Coronary artery (tissue), 2 donors: ENCODE measurements at places on chromosomes 2 and 18.

- DNase-seq, result no peak
Observed at GRCh38 chr2:178229927-178230326, 35.6 kb downstream of the OSBPL6 start.

DNA sequence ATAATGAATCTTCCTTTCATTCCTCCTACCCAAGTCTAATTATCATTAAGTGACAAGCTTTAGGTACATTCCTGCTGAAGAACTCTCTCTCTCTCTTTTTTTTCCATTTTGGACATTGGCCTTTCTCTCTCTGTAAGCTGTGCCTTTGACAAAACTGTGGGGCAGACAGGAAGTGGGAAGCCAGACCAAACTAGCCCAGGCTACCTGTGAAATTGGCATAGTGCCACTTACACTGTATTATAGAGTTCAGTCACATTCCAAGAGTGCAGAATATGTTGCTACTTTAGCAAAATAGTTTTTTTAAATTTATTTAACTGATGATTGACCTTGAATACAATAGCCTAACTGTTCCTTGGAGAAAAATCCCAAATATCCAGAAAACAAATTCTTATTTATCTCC, 381.5 kb upstream of the ETAA1 start:
- no peak for DNase-seq

DNA sequence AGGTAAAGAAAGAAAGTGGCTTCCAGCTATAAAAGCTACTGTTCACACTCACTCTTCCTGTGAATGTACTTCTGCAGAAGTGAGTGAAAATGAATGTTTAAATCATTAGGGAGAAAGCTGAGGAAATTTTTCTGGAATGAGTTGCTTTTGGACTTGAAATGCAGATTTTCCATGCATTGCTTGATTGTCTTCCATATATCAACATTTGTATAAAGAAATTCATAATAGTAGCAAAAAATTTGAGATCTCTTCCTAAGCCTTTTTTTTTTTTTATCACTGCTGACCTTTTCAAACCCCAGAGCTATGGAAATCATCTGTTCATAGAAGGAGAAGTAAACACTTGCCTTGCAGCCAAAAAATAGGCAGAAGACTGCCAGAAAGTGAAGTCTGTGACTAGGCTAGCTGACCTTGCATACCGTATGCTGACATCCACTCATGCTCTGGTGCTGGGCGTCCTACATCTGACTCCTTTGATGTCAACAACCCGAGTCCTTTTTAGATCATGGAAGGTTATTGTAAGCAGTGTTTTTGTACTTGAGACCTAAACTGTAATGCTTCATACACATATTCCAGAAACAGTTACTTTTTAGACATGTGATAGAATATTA, 154.5 kb upstream of the RASGRP3 start:
- DNase-seq, result no peak

DNA sequence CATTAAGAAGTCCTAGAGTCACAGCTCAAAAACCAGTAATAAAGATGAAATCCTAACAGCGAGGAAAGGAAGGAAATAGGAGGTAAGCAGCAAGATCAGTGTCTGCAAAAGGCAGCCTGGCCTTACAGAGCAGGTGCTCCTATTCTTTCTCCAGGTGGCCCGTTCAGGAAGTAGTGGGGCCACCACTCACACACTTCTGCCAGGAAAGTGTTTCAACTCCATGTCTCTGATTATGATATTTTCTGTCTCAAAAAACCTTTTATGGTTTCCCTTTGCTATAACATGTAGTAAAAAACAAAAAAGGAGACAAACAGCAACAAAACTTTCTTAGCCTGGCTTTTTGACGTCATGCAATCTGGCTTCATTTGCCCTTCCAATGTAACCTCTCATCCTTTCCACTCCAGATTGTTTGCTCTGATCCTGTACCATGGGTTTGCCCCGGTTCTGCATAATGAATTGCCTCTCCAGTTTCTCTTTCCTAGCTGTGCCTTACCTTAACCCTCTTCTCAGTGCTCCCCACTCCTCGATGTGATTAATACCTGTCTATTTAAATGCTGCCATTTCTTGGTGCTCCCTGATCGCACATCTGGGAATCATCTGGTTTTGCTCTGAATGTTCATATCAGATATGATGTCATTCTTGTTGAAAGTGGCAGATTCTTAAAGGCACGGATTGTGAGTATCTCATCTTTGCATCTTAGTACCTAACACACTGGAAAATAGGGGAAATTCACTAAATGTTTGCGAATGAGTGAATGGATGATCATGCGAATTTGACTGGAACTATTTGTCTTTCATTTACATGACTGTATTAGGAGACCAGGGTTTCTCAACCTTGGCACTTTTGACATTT, 50.6 kb upstream of the PTPRM start:
- DNase-seq, result no peak

GRCh38 chr18:59033359-59033758, 106.3 kb upstream of the SEC11C start:
- peak; percentile 11 for DNase-seq

DNA sequence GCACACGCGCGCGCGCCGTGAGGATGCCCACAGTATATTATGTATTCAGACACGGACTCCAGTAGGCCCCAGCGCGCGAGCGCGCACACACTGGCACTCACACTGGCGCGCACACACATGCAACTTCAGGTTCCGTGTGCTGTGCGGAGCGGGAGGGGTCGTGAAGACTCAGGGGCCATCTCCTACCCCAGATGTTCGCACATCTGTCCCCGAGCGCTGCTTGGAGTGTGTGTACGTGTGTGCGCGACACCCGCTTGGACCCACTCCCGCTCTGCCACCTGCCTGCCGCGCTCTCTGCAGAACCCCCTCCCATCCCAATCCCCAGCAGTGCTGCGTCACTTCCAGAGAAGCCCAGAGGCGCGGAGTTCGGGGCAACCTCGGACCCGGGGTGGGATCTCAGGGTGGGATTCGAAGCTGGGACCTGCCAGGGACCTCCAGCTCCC, 2.6 kb downstream of the NRP2 start:
- no peak for DNase-seq

DNA sequence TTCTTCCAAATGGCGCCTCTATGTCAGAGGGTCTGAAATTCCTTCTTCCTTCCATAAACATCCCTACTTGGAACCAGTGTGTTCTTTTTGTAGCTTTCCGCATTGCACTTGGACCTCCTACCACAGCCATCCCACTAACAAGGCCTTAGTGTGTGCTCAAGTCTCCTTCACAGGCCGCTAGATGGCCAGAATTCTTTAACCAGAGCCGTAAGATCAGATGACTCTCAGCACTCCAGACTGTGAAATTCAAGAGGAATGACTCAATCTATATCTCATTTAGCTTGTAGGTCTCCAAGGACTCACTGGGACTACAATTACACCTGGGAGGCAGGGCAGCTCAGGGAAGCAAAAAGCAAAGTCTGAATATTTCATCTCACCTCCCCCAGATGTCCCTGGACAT, 298.9 kb downstream of the EIPR1 start:
- no peak for DNase-seq

DNA sequence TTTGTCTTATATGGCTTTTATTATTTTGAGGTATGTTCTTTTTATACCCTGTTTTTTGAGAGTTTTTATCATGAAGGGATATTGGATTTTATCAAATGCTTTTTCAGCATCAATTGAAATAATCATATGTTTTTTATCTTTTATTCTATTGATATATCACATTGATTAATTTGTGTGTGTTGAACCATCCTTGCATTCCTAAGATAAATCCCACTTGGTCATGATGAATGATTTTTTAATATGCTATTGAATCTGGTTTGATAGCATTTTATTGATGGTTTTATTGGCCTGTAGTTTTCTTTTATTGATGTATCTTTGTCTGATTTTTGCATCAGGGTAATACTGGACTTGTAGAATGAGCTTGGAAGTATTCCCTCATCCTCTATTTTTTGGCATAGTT, 160.3 kb downstream of the PLCL1 start:
- no peak for DNase-seq

DNA sequence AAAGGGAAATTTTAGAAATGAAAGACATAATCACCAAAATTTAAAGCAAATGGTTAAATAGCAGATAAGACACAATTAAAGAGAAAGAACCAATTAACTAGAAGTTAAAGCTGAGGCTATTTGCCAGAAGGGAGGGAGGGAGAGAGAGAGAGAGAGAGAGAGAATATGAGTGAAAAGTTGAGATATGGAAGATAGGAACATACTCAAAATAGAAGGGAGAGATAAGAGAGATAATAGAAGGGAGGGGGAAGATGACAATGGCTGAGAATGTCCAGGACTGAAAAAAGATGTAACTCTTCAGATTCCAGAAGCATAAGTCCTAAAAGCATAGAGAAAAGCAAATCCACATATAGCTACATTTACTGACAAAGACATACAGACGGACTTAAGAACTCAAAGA, 17.1 kb upstream of the AAK1 start:
- no peak for DNase-seq

- no peak for DNase-seq
Observed at GRCh38 chr18:60417946-60418345, 45.4 kb upstream of the MC4R start.

DNA sequence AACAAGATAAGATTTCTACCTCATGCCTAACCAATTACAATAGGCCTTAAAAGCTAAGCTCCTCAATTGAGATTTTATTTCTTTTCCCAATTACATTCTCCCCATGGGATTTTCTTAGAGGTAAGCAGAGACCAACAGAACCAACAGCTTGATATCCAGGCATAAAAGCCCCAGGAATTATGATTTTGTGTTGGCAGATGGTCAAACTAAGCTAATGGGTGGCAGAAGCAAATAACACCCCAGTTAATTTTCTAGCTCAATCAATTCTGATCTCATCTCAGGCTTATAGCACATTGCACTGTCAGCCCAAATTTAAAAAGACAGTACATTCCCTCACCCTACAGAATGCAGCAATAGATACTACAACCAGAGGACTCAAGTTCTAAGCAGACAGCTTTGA, 156.4 kb downstream of the NRXN1 start:
- no peak for DNase-seq

- DNase-seq, result no peak
Observed at GRCh38 chr2:23695890-23696751, 230.8 kb downstream of the ATAD2B start.

DNA sequence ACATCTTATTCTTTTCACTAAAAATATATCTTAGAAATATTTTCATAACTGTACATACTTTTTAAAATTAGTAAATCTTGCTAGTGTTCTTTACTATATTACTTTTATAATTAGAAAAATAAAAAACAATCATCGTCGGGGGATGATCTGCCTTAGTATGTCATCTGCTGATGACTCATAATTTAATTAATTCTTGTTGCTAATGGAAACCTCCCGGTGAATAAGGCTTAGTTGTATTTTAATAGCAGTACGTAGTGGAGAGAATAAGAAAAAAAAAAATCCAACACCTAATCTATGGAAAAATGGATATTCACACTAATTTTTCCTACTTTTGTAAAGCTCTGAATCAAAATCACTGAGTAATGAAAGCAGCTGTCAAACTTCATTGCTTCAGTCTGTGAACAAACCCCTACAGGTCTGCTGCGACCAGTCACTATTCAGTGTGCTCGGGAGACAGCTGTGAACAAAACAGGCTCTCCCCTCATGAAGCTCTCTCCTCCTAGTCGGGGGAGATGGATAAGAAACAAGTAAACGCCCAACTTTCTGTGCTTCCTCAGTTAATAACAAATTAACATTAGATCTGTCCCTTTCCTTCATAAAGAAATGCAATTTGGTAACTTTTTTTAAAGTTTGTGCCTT, 97.4 kb upstream of the UPP2 start:
- no peak for DNase-seq

GRCh38 chr18:37674570-37674969, 109.0 kb upstream of the CELF4 start:
- no peak for DNase-seq

DNA sequence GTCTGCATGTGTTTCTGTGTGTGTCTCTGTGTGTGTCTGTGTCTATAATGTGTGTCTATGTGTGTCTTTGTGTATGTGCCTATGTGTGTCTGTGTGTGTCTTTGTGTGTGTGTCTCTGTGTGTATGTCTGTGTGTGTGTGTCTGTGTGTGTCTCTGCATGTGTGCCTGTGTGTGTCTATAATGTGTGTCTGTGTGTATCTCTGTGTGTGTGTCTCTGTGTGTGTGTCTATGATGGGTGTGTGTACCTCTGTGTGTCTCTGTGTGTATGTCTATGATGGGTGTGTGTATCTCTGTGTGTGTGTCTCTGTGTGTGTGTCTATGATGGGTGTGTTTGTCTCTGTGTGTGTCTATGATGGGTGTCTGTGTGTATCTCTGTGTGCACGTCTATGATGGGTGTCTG, 126.2 kb upstream of the GPC1 start:
- no peak for DNase-seq

GRCh38 chr2:102044967-102045489, 53.3 kb downstream of the IL1R2 start:
- DNase-seq, result no peak

GRCh38 chr2:64652231-64653108, 1.2 kb downstream of the SERTAD2 start:
- DNase-seq, result no peak

DNA sequence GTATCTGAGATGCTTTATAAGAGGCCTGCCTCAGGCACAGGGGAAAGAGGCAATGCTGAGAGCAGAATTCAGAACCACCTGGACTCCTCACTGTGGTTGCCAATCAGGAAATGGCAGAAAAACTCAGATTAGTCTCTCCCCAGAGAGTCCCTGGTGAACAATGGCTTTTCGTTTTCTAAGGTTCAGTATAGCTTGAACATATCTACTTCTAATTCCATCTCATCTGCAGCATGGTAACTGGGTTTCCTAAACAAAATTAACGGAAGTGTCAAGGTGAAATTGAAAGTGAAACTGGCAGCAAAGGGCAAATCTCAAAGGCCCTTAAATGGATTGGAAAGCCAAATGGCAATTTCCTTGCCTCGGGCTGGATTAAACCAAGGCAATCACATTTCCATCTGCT, 480.2 kb upstream of the ACVR2A start:
- no peak for DNase-seq

- DNase-seq, result peak; percentile 92
Observed at GRCh38 chr2:126655500-126656430, at the start of gene GYPC. Gene GYPC (plus strand): TSS chr2:126656158. CDS start chr2:126656264, 106 bp downstream.

DNA sequence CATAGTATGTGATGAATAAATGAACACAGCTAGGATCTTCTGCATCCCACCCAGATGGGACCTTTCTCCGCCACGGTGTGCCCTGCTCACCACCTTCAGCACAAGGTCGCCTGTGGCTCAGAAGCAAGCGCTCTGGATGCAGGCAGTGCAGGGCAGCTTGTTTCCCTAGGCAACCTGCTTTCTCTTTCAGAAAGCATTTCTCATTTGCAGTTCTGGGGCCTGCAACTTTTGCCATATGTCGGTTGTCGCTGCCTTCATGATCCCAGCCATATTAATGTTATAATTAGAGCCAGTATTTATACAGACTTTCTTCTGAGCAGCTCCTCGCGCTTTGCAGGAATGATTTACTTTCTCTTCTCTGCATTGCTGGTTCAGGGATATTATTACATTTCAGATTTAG, 692.8 kb downstream of the RNF144A start:
- DNase-seq, result no peak

- no peak for DNase-seq
Observed at GRCh38 chr2:209005371-209005770, 418.5 kb upstream of the MAP2 start.
